ENCODE measurements at places on chromosomes 3 and 15.

DNA sequence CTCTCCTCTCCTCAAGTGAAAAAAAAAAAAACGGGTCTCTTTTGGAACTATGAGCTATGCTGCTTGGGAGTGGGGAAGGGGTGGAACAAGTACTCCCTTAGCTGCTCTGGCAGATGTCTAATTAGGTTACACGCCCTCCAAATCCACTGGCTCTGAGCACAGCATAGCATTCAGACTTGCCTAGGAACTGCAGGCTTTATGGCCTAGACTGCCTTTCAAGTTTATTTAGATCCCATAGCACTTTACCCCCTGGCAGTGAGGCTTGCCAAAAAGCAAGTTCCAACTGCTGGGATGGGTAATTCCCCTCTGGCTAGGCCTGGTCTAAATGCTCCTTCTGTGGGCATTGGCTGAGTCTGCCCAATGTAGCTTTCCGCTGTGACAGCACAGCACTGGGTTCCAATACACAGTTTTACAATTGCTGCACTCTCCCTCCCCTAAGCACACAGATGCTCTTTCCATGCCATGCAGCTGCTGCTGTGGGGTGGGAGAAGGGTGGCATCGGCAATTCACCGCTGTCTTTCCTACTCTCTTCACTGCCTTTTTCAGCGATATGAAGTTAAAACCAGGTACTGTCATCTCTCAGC is 152.8 kb downstream of the KCNAB1 start:
- DNase-seq: no peak

- no peak for DNase-seq
These were observed 11.2 kb upstream of the ATP13A3 start for GRCh38 chr3:194497799-194498575.

DNA sequence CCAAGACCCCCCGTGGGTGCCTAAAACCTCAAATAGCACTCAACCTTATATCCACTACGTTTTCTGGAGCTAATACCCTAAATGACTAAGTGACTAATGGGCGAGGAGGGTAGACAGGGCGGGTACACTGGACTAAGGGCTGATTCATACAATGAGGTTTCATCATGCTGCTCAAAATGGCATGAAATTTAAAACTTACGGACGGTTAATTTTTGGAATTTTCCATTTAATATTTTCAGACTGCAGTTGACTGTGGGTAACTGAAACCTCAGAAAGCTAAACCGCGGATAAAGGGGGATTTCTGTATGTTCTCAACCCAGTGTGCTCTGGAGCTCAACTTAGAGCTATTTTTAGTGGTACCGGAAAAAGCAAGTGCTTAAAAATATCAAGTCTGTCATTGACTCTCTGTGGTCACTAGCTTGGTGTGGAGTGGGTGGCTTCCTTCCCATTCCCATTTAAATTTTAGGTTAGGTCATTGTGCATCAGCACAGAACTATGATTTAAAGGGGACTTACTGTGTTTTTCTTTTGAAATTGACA is 72.9 kb downstream of the LRRC28 start:
- no peak for DNase-seq

DNA sequence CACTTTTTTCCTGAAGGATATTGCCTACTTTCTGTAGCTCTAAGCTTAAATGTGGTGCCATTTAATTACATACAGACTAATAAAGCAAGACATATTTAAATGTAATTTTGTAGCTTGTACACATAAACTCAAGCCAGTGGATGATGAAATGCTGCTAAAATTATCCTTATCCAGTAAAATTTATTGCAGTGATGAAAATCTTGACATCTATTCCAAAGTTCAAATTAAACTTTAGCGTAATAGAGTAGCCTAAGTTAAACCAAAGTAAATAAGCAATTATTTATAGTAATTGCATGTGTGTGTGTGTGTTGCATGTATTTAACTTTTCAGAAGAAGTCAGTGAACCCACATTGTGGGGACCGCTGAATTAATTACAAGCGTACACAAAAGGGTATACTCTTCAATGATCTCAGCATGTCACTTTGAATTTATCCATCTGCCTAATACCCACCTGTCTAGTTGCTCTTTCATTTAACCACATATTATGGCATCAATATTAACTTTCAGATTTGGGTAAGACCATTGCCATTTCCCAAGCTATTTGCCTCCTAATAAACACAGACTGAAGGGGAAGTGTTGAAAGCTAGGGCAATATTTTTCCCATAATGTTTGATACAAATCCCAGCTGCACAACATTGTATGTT is 85.0 kb downstream of the MECOM start:
- no peak for DNase-seq

GRCh38 chr3:173502983-173503568 is 105.5 kb downstream of the NLGN1 start:
- no peak for DNase-seq

DNA sequence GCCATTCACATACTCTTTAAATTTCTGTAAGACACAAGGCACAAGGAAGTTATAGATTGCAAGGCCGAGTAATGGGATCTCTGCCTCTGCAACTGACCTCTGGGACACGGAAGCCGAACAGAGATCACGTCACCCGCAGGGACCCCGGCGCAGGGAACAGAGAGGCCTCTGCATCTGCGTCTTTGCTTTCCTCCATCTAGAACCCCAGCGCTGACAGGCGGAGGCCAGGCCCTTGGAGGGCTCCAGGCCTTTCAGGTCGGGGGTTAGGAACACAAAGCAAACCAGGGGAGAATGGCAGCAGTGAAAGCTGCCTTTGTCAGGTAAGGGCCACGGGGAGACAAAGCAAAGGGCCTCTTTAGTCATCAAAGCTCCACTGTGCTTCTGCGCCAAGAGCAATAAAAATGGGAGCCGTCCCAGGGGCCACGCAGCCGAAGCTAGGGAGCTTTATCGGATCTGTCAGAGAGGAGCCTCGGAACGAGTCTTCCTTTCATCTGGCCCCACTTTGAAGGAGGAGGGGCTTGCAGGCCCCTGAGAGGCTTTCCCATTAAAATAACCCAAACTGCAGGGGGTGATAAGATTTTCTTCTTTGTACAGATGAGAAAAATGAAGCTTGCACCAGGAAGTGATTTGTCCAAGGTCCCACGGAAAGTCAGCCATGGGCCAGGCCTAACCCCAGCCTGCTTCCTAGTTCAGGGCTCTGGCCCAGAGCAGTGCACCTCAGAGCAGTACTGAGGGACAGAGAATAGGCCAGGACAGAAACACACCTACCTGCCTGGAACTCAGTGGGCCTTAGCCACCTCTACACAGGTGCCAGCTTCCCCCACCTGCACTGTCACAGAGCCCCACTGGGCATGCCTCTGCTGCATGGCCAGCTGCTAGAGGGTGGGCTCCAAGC is 84.4 kb upstream of the RAD18 start:
- no peak for DNase-seq

DNA sequence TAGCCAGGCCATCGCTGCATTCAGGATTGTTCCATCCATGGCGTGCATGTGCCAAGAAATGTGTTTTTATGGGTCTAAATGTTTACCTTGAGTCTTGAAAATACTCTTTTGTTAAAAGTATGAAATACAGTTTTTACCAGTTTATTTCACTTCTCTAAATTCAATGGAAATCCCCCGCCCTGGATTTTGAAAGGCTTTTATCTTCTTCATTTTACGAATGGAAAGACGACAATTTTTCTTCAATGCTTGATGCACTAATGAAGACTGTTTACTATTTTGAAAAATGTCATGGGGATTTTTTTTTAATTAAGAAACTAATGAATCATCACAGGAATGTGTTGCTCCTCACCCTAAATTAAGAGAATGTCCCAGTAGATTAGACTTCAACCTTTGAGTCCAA is 83.5 kb downstream of the FAM81A start:
- DNase-seq: no peak

GRCh38 chr3:139888561-139889140 is 46.3 kb upstream of the CLSTN2 start:
- DNase-seq: no peak

- no peak for DNase-seq
These were observed 14.8 kb downstream of the RFX7 start for GRCh38 chr15:56228854-56229253.

DNA sequence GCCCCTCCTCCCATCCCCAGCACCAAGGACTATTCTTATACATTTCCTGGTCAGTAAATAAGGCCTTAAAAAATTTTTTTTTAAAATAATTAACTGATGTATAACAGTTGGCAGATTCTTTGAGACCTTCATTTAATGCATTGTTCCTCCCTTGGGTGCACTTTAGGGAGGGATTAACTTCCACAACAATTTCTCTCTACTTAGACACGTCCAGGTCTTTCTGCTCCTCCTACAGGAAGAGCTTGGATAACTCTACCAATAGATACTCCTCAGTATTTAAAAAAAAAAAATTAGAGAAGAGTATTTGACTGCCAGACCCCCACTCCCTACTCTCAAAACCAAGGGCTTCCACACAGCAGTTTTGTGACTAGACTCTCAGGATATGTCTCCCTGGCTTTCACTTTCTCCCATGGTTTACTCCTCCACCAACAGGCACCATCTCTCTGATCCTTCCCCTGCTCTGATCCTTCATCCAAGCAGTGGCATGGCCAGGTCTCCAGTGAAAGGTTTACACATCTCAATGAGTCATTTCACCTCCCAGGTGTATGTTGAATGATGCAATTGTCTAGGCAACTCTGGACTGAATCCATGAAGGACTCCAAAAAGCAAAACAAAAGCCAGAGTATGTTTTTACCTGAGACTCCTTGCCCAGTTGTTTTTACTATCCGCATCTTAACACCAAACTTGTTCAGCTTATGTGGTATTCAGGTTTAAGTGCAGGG is 7.4 kb downstream of the ZIC4 start:
- DNase-seq: no peak

DNA sequence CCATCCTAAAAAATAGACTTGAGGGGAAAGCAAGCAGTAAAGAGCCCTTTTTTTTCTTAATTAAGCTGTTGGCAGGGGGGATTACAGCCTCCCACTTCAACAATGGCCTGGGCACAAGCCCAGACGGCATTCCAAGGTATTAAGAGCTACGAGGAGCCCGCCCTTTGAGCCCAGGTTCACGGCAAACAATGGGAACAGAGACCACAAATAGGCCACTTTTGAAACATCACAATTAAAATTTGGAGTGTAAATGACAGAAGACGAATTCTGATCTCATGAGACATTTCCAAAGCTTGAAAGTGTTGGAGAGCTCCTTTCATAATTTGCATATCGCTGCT is 8.9 kb downstream of the CHSY1 start:
- DNase-seq: no peak

DNA sequence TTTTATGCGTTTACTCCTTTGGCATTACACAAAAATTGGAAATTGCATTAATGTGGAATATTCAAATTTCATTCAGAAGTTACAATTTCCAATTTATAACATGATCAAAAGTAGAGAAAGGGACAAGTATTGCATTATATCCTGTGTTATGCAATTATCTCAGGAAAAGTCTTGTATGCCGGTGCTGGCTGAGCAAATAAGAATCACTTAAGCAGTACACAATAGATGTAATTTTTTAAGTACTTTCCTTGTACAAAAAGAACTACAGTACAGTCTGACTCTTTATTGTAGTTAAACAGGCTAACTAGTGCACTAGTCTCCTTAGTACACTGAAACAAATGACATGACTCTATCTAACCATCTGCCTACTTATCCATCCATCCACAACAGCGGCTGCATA is 493.2 kb upstream of the KCNMB2 start:
- no peak for DNase-seq

DNA sequence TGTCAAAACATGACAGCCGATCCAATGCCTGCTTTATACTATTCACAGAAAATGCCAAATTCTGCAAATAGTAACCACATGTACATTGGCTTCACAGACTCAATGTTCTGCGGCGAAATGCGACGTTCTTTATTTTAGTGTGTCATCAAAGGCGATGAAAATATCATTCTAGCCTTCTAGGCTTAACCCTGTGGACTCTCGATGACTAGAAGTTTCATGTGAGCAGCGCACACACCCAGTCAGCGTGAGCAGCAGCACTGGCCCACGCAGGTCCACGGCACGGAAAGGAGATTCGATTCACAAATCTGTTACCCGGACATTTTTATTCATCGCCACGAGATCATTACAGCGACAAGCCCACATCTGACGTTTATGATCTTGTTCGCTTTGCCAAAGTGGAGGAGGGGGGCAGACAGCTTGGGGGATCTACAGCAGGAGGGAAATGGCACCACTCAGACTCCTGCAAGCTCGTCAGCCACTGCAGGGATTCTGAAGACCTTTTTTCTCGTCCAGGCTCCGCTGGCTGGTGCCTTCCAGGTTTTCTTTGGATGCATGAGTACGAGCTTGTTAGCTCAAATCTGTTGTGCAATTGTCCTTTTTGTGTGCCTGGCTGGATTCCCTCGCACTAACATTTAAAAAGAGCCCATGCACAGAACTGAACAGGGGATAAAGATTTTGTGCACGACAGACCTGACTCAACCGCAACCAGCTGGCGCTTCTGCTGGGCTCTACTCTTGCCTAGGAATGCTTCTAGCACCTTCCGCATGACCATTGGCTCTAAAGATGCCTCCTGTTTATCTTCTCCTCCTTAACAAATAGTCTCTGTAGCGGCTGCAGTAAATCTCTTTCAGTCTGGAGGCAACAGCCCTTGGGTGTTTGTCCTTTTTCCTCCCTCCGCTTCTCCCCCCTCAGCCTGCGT is 938.4 kb downstream of the MCTP2 start:
- DNase-seq: no peak

GRCh38 chr3:42742688-42743087 is 30.4 kb downstream of the CCDC13 start:
- no peak for DNase-seq

DNA sequence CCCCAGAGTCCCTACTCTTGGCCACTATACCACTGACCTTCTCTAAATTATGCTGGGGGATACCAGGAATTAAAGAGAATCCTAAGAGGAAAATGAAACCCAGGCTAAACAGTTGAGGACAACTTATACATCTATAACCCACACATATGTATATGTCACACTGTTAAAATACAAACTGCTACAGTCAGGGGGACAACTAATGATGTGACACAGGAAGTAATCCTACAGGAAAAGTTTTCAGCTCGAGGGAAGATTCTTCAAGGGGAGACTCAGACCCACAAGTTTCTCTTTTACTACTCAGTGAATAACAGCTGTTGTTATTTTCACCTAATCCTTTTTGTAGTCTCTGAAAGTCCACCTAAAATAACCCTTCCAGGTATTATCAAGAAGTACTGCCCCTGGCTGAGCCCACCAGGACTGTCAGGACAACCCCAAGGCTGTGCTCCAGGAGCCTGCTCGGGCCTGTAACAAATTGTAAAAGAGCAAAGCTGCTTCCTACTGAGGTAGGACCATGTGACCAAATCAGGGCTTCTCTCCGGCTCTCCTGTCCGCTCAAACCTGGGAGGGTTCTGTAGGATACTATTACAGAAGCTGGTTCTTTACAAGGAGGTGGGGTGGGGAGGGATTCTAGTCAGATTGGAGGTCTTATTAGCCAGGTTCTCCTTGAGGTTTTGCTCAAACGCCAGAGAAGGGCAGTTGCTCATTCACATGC is 91.6 kb downstream of the SRGAP3 start:
- no peak for DNase-seq

DNA sequence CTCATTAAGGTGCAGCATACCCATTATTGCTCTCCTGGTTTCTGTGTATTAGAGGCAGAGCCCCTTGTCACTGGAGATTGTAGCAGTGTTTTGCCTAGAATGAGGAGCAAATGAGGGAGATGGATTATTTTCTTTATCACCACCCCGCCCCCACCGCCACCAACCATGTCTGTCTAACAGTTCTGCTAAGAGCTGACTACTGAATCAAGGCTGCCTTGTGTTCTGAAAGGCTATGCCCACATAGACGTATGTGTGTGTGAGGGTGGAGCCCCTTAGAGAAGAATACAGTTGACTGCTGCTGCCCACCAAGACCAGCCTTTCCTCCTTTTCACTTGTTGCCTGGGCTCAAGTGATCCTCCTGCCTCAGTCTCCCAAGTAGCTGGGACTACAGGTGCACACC is 47.4 kb downstream of the RAD54L2 start:
- no peak for DNase-seq

- DNase-seq: no peak
These were observed 149.1 kb upstream of the HACD2 start for GRCh38 chr3:123733805-123734526.

- no peak for DNase-seq
These were observed 158.1 kb upstream of the ZNF385D start for GRCh38 chr3:21909096-21909495.
